ENCODE measurements at places on chromosomes 3 and 15.

GRCh38 chr15:44160796-44161195 is 34.3 kb downstream of the FRMD5 start:
- DNase-seq, result no peak

- DNase-seq, result no peak
Observed at GRCh38 chr15:98418122-98418521, 230.2 kb upstream of the IGF1R start.

DNA sequence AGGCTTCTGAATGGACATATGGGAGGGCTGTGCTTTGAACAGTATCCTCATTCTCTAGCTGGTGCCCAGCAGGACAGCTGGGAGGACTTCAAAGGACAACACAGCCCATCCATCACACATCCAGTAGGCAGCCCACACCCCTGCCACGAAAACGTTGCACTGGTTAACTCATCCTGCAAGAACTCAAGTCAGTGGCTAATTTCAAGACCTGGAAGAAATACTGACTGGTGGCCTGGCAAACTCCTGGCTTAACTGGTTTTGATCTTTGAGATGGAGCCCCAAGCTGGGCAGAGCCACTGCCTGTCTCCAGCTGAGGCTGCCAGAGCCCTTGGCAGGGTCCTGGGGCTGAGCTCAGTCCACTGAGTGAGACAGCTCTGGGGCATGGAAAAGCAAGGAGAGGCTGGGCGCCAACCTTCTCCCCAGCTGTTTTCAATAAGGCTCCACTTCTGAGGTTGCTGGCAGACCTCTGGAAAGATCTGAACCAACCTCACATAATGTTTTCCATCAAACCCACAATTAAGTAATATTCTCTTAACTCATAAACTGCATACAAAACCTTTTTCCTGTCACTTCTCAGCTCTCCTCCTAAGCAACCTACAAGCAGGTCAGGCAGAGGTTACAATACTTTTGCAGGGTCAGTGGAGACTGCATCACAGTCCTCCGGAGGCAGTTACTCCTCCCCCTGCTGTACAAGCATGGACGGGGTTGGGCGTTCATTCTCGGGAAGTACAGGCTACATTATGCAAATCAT is 110.3 kb downstream of the MYLK start:
- DNase-seq, result peak; percentile 42

- DNase-seq, result no peak
Observed at GRCh38 chr15:54304321-54304720, 326.1 kb downstream of the UNC13C start.

- no peak for DNase-seq
Observed at GRCh38 chr3:15283702-15284101, 48.7 kb downstream of the SH3BP5 start.

GRCh38 chr15:82950746-82951370 is 1.7 kb downstream of the HOMER2 start:
- peak; percentile 36 for DNase-seq

GRCh38 chr15:47427463-47427862 is 289.8 kb upstream of the SEMA6D start:
- no peak for DNase-seq

- no peak for DNase-seq
Observed at GRCh38 chr3:129855832-129856419, 37.6 kb downstream of the TMCC1 start.

GRCh38 chr3:161222662-161223061 is 1.6 kb downstream of the NMD3 start:
- DNase-seq, result no peak

- no peak for DNase-seq
Observed at GRCh38 chr3:44326019-44326418, 12.5 kb upstream of the TCAIM start.

DNA sequence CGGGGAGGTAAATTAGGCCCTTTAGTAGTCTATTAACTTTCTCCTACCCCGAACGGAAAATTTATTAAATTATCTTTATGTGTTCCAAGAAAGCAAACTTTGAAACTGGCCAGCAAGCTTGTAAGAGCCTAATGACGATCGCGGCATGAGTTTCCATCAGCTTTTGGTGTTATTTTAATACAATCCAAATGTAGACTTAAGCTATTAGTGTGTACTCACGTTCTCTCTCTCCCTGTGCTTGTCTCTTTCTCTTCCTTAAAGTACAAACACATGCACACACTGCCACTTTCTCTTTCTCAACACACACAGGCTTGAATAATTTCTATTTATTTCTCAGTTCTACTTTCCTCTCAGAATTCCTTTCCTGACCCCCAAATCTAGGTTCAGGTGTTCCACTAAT is 108.8 kb upstream of the MME start:
- no peak for DNase-seq

DNA sequence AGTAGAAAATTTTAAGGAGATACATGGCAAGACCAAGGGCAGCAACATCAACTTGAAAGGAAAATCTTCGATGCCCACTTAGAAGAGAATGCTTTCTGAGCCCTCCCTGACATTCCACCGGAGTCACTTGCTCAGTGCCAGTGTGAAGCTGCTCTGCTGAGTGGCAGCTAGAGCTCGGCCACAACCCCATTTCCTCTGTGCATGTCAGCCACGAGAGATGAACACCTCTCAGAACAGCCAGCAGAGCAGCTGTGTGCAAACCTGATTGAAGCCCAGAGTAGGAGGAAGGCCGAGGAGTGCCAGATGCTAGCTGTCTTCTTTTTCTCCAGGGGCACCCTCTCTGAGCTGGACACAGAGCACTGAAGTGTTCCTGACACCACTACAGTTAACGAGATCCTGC is 12.2 kb downstream of the TARS3 start:
- no peak for DNase-seq

DNA sequence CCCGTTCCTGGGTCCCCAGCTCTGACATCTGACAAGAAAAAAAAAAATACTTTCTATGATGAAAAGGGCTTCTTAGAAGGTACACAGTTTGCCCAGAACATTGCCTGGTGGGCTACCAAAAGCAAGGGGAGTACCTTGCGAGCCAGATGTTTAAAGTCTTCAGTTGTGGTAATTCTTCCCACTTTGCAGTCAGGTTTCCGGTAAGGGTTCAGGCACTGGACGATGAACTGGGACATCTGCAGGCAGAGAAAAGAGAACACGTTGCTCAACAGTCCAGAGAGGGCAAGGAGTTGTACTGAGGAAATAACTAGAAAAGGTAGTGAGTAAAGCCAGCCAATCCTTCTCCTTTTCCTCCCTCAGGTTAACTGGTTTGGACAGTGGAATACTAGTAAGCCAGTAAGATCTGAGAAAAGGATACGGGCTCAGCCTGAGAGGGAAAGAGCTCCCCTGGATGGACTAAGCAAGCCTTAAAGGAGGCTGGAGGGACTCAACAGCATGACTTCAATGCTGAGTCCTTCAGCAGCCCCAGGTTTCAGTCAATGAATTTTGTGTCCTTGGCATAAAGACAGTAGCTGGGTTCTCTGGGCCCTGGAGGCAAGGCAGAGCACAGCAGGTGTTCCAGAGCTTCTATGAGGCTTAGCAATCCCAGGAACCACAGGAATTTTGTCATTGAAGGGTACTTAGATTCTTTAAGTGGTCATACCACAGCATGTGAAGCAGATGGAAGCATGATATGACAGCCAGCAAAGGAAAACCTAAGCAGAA is 38.2 kb downstream of the NBEAL2 start:
- no peak for DNase-seq

All from retina (tissue), 1 donor.